ENCODE measurements at places on chromosomes 12 and 14. TPM values are rescaled to one million over a fixed set of nuclear protein-coding genes. Genes with fewer than 3 reads are reported as not detected.

DNA sequence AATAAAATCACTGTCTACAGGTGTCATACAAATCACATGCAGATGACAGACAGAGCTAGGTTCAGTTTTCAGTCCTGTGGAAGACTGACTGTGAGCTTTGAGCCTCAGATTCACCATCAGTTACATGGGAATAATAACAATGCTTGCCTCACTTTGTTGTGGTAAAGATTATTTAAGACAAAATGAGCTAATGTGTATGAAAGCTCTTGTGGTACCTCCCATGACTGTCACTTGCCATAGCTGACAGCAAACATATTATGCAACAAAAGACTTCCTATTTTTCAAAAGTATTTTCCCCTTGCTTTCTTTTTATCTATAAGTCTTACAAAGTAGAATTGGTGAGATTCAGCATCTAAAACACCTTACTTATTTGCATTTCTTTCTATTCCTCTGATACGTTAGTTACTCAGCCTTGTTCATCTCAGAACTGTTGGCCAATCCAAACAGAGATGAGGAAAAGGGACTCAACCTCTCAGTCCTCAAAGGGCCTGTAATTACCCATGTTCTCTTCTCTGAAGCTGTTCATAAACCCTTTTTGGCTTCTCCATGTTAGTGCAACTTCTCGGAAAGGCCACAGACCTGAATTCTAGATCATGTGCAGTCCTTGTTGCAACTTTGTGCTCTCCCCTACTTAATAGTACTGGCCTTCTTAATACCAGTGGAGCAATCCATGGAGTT, 8.8 kb upstream of the DDHD1 start:
- peaks cover 5% of the 10 kb centered on the region for H3K36me3 ChIP-seq
- peaks cover 5% of the 10 kb centered on the region for H3K4me1 ChIP-seq
- no peak overlapping the region for H3K4me3 ChIP-seq
- no peak for DNase-seq
- no peak overlapping the region for H3K27ac ChIP-seq

DNA sequence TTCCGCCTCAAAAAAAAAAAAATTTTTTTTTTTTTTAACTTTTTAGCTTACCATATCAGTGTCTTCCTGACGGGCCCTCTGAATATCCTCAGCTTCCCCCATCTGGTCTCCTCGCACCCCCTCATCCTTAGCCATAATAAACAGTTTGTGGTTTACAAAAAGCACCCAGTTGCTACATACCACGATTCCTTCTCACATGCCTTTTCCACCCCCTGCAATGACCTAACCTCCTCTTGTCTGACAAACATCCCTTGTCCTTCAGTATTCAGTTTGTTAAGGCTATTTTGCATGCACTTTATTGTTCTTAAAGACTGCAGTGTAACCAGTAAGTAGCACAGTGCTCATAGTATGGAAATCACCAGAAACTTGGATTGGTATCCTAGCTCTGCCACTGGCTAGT, 88.5 kb downstream of the PPM1H start:
- H3K36me3 ChIP-seq: no peaks in the 10 kb centered on the region
- H3K27ac ChIP-seq: no peak overlapping the region
- no peak for DNase-seq

DNA sequence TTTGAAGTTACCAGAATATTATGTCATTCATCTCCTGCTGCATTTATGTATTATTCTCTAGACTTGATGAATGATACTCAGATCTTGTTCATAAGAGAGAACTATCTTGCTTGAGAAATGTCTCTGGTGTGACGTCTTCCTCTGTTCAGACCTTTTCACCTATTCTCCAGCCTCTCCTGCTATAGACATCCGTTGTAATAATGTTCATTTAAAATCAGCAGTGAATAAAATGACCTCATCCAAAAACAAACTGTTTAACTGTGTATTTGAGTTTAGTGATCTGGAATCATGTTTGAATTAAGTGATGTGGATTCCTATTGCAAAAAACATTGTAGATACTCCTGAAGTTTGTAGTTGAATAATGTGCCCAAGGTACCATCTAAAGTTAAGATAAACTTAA, 487.1 kb downstream of the PCNX1 start:
- peaks cover 13% of the 10 kb centered on the region for H3K4me1 ChIP-seq
- H3K27me3 ChIP-seq: no peaks in the 10 kb centered on the region
- H3K4me3 ChIP-seq: no peak overlapping the region
- DNase-seq: no peak
- H3K27ac ChIP-seq: no peak overlapping the region

GRCh38 chr14:36797634-36798033, 136.0 kb downstream of the PAX9 start:
- H3K4me1 ChIP-seq: no peaks in the 10 kb centered on the region
- no peaks in the 10 kb centered on the region for H3K36me3 ChIP-seq
- no peak overlapping the region for H3K4me3 ChIP-seq
- DNase-seq: no peak
- H3K27ac ChIP-seq: no peak overlapping the region

- H3K36me3 ChIP-seq: no peaks in the 10 kb centered on the region
- no peak overlapping the region for H3K4me3 ChIP-seq
- H3K4me1 ChIP-seq: peaks cover 2% of the 10 kb centered on the region
- H3K27ac ChIP-seq: no peak overlapping the region
Observed at GRCh38 chr14:101102875-101103274, 199.4 kb upstream of the RTL1 start.

DNA sequence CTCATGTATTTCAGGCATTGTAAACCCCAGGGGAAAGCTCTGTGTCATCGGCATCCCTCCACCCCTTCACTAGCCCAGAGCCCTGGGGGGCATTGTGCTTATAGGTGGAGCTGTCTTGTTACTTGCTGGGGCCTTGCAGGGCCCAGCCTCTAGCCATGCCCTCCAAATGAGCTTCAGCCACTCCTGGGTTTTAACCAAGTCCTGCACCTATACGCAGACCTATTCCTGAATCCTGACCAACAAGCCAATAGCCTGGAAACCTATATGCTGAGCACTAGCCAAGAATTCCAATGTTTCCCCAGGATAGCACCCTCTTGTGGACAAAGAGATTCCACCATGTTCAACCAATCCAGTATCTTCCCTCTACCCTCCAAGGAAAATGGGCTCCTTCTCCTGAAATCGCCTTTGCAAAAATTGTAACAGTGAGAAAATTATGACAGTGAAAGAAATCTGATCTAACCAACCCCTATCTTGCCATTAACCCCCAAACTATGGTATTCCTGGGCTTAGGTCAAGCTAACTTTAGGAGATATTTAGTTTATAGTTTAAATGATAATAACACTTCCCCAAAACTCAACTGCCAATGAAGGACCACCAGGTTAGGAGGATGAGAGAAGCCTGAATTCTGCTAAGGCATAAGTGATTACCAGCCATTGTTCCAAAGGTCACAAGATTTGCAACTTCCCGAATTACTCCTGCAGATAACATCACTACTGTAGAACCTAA, 55.5 kb downstream of the TTC7B start:
- H3K4me1 ChIP-seq: peaks cover 12% of the 10 kb centered on the region
- DNase-seq: no peak
- no peak overlapping the region for H3K4me3 ChIP-seq

GRCh38 chr12:68924546-68924945, 8.4 kb downstream of the CPM start:
- H3K4me3 ChIP-seq: no peak overlapping the region
- H3K27me3 ChIP-seq: peaks cover 7% of the 10 kb centered on the region
- no peaks in the 10 kb centered on the region for H3K4me1 ChIP-seq
- H3K36me3 ChIP-seq: no peaks in the 10 kb centered on the region
- DNase-seq: no peak

DNA sequence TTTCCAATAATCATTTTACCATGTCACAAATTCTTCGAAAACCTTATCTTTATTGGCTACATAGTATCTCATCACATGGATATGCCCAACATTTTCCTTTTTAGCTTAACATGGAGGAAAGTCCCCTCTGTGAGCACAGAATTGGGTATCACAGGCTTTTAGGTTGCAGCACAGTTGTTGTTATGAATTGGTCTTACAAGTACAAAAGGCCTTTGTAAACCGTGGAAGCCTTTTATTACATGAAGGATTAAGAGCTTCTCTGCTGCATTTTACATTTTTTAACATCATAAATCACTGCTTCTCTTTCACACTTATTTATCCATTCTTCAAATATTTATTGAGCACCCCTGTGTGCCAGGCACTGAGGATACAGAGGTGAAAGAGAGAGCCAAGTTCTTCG, 26.2 kb downstream of the UBE3B start:
- H3K27ac ChIP-seq: no peak overlapping the region
- peaks cover 14% of the 10 kb centered on the region for H3K36me3 ChIP-seq
- peaks cover 5% of the 10 kb centered on the region for H3K4me1 ChIP-seq

DNA sequence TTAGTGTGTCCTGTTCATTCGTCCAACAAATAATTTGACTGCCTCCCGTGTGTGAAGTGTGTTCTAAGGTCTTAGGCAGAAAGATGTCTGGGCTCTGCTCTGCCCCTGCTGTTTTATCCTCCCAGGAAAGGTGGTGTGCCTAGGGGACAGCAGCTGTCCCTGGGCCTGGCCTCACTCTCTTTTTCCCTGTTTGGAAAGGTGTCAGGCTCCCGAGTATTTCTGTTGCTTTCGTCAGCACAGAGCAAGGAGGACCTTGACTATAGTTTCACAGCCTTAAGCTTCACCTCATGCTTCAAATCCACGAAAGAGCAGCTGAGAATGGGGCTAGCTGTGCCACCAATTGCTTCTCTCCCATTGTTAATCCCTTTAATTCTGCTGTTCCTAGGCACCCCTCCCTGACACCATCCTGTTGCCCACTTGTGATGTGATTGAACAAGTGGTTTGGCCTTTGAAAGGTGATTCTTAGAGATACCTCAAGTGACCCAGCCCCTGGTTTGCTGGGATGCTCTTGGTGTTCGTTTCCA, 54.2 kb downstream of the TGFB3 start:
- H3K36me3 ChIP-seq: no peaks in the 10 kb centered on the region
- no peaks in the 10 kb centered on the region for H3K27me3 ChIP-seq
- H3K4me1 ChIP-seq: no peaks in the 10 kb centered on the region
- no peak overlapping the region for H3K4me3 ChIP-seq

- no peaks in the 10 kb centered on the region for H3K27me3 ChIP-seq
- H3K36me3 ChIP-seq: peaks cover 32% of the 10 kb centered on the region
- no peak overlapping the region for H3K27ac ChIP-seq
- no peak overlapping the region for H3K4me3 ChIP-seq
- no peak for DNase-seq
- H3K4me1 ChIP-seq: peaks cover 28% of the 10 kb centered on the region
Observed at GRCh38 chr12:27002141-27002540, 12.0 kb downstream of the TM7SF3 start.

MYH6 gene
- total RNA-seq: not detected

MAP1LC3B2 gene
- total RNA-seq: 0.85 TPM

RACGAP1 gene
- total RNA-seq: 135 TPM

FAM181A gene
- total RNA-seq: not detected

Data from activated naive CD8-positive, alpha-beta T cell treated with anti-CD3 and anti-CD28 coated beads, Interleukin-2, amount 10 ng/mL, durations not matched to agents 7 days and 5 days (primary cell).